Fibroblast of skin of left quadriceps (primary cell): ENCODE measurements at places on chromosomes 2 and 18.
A peak's percentile ranks its signal among the peaks of the same experiment; 100 is the strongest.

DNA sequence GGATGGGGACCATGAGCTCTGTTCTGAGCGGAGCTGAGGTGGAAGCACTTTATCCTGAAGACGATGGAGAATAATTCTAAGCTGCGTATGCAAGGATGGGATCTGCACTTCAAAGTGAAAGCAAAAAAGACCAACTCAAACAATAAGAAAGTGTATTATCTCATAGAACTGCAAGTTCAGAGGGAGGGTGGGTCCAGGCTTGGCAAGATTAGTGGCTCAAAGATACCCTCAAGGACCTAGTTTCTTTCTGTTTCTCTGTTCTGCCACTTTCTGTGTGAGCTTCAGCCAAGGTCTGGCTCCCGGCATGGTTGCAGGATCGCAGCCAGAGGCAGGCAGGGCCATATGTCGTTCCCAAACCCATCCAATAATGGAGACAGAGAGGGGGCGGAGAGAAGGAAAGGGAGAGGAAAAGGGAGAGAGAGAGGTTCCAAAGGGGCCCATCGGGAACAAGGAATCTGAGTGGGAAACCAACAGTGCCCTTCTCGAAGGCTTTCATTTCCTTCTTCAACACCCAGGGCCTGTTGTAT lies 169.2 kb upstream of the NCK2 start:
- DNase-seq = no peak

DNA sequence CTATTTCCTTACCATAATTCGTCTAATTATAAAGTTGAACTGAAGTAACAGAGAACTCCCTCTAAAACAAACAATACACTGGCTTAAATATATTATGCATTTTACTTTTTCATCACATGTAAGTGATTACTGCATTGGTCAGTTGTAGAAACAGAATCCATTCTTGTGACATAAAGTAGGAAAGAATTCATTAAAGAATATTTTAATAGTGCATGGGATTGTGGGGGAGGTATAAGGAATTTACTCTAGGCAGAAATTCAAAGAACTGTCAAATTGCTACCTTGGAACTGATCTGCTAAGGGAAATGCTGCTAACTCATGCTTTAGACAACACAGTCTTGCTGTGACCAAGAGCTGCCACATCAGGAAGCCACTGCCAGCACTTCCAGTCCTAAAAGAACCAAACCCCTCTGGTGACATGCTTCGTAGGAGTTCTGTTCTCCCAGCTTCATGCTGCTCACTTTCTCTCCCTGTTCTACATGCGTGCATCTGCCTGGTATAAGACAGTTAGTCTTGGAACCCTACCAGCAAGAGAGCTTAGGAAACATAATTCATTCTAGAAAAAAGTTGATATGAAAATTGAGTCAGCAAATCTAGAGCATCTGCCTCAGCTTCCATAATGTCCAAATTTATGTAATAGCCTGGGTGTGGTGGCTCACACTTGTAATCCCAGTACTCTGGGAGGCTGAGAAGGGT lies 1137.6 kb upstream of the NXPH2 start:
- no peak for DNase-seq

- no peak for DNase-seq
These were observed 465.0 kb upstream of the SOX11 start for GRCh38 chr2:5227062-5227699.

DNA sequence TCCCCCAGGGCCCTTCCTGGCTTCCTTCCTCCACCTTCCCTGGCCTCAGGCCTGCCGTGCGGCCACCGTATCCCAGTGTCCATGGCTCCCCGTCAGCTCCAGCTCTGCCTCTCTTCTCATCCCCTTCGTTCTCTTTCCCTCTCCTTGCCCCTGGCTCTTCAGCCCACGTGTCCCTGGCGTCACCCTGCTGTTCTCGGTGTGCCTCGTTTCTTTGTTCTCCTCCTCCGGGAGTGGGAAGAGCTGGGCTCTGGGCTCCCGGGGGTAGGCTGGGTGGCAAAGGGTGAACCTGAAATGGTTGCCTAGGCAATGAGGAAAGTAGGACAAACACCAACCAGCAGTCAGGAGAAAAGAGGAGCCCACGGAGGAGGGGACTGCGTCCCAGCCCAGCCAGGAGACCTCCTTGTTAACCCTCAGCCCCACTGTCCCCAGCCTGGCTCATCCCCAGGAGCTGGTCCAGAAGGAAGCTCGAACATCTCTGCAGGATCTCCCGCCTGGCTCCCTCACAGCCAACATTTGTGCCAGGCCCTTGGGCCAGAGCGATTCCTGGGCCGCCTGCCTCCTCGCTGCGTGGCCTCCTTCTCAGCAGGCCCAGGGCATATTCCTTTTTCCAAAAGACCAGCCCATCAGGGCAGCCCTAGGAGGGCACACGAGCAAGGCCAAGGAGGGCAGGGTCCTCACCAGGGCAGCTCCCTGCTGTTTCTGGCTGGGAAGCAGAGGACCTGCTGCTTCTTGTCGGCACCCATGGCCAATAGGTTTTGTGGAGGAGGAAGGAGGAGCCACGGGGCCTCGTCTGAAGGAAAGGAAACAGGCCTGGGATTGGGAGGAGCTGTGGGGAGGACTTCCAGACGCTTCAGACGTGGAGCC lies 30.9 kb upstream of the DNMT3A start:
- no peak for DNase-seq

DNA sequence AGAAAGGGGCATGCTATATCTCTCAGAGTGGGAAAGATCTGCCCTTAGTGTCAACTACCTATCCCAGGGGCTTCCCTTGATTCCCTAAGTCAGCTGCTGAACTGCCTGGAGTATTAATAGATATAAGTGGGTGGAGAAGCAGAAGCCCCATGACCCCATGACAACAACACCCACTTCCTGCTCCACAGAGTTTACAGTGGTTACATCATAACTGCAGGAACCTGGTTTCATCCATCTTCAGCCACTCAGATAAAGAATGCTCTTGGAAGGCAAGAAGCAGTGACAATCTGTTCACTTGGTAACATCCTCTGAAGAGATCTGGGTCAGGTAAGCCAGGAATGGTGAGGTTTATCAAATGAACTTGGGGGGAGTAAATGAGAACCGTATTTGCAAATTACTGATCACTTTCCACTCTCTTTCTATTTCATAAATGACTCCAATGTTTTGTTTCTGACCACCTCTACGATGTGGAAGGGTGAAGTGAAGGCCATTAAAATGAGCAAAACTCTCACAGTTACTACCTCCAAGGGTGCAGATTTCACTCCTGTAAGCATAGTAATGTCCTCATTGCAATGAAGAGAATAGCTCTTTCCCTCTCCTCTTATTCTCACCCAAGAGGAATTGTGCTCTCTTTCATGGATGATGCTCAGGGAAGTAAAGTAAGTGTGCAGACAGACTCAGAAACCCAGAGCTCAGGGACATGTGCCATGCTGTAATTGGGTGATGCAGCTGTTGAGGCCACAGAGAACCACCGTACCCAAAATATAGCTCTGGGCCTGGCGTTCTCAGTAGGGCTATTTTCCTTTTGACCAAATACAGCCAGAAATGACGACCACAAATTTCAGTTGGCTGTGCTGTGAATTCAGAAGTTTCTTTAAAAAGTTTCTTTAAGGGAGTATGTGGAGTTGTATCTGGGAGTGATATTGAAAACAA lies 192.8 kb upstream of the APCDD1 start:
- no peak for DNase-seq

GRCh38 chr18:2406544-2406943 lies 164.8 kb downstream of the METTL4 start:
- DNase-seq = peak; percentile 22

DNA sequence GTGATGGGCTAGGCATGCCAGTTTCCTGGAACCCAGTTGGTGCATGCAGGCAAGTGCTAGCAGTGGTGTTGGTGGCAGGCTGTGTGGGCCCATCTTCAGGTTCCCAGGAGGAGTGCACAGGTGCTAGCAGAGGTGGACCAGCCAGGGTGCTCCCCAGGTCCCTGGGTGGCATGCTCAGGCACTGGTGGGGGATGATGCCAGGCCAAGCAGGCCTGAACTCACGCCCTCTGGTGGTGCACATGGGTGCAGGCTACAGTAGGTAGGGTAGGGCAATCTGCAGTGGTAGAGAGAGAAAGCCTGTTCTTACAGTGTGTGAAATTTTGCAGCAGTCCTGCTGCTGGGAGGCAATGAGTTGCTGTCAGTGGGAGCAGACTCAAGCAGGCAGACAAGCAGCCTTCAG lies 1651.8 kb downstream of the DPP10 start:
- no peak for DNase-seq

DNA sequence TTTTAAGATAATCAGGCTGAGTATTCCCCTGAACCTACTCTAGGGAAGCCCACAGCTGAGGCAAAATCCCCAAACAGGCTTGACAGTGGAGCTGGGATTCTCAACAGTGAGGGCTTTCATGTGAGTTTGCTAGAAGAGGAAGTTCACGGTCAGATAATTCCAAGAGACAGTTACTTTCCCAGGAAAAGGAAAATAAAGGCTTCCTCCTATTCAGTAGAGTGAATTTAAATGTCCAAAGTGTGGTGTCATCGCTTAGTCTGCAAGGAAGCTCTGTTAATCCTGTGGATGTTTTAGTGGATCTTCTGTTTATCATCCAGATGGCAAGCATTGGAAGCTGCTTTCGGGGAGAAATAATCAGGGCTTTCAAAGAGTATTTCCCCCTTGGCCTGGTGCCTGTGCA lies 119.8 kb downstream of the RPIA start:
- DNase-seq = no peak

DNA sequence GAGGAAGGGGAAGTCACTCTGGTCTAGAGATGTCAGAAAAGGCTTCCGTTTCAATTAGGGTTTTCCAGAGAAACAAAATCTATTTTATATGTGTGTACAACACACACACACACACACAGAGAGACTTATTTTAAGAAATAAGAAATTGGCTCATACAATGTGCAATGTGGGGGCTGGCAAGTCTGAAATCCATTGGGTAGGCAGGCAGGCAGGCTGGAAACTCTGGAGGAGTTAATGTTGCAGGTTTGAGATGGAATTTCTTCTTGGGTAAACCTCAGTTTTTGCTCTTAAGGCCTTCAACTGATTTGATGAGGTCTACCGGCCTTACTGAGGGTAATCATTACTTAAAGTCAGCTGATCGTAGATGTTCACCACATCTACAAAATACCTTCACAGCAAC lies 62.6 kb downstream of the MDH1 start:
- no peak for DNase-seq

DNA sequence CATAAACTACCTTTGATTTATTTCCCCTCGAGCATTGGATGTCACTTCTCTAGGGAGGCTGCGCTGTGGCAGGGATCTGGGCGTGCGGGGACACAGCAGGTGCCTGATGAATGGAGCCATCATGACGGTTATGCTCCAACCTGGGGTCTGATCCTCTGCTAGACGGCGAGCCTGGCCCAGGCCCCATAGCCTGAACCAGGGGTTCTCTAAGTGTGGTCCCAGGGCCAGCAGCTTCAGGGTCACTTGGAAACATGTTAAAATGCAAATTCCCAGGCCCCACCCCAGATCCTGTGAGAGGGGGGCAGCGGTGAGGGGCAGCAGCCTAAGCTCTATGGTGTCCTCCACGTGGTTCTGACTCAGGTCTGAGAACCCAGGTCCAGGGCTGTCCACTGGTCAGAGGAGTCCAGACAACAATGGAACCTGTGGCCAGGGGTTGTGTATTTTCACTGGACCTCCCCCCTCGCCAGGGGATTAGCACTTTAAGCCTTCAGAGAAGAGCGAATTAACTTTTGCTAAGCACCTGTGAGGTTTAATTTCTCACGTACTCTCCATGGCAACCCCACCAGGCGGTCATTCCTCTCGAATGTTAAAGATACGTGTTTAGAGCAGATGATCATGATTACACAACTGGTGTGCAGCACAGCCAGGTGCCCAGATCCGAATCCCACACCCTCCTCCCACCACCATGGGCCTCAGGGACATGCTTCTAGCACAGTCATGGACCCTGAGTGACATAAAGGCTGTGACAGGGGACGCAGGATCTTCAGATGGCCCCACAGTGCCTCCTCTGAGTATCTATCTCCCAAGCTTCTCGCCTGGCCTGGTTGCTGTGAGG lies 1.6 kb upstream of the ARHGEF4 start:
- no peak for DNase-seq

- no peak for DNase-seq
These were observed 11.1 kb upstream of the SLC4A10 start for GRCh38 chr2:161613161-161613560.

DNA sequence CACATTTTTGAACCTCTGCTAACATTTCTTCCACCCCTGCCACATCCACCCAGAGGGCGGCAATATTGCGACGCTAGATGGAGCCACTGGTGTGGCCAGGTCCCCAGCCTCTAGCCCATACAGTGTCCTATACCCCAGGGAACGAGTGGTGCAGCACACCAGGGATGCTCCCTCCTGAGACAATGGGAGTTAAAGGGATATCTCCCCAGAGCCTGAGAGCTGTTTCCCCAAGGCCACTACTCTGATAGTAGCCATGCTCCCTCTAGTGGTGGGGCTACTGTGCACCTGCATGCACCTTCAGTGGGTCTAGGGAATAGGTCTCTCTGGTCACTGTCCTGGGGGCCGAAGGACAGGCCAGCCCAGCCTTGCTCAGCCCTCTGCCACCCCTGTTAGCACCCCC lies 336.4 kb upstream of the FSHR start:
- no peak for DNase-seq

- DNase-seq = no peak
These were observed 164.9 kb downstream of the L3MBTL4 start for GRCh38 chr18:6249788-6250187.

- DNase-seq = no peak
These were observed 369.0 kb upstream of the KCNJ3 start for GRCh38 chr2:154329510-154329909.
